Spinal cord (tissue), 10 donors: ENCODE measurements at places on chromosomes 1 and 21. TPM values are rescaled to one million over a fixed set of nuclear protein-coding genes. Genes with fewer than 3 reads are reported as not detected.

DNA sequence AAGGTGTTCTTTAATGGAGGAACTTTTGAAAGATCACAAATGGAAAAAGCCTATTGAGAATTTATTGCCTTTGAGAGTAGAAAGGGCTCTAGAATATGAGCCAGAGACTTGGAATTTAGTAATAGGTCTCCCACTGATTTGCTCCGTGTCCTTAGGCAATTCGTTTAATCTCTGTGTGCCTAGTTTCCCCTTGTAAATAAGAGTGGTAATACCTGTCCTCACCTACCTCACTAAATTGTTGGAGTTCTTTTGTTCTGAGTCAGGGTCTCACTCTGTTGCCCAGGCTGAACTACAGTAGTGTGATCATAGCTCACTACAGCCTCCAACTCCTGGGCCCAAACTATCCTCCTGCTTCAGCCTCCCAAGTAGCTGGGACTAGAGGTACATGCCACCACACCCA lies 15.0 kb upstream of the TEKT2 start:
- DNase-seq = no peak

DNA sequence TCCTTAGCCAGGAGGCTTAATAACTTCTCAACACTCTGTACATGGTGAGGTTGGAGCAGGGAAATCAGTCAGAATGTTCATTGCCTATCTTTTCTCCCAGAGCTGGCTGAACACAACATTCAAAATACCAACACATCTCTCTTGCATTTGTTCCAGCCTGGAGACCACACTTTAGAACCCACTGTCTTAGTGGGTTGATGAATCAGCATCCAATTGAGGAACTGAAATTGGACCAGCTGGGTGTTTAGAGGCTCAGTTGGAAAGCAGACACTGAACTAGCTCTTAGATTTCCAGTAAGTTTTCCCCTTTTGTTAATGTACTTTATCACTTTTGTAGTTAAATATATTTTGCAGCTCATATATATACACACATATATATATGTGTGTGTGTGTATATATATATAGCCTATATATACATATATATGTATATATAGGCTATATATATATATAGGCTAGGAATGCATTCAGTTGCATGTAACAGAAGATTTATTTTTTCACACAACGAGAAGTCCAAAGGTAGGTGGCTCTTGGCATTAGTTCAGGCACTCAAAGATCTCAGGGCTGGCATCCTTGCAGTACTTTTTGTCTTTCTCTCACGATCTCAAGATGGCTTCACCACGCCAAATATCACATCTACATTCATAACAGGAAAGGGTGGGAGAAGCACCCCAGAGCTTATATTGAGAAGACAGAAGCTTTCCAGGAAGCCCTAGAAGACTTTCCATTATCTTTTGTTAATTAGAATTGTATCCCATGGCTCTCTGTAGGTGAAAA lies 35.0 kb upstream of the HUNK start:
- DNase-seq = no peak

- DNase-seq = no peak
Observed at GRCh38 chr1:33267468-33268205, 11.3 kb downstream of the ZNF362 start.

DNA sequence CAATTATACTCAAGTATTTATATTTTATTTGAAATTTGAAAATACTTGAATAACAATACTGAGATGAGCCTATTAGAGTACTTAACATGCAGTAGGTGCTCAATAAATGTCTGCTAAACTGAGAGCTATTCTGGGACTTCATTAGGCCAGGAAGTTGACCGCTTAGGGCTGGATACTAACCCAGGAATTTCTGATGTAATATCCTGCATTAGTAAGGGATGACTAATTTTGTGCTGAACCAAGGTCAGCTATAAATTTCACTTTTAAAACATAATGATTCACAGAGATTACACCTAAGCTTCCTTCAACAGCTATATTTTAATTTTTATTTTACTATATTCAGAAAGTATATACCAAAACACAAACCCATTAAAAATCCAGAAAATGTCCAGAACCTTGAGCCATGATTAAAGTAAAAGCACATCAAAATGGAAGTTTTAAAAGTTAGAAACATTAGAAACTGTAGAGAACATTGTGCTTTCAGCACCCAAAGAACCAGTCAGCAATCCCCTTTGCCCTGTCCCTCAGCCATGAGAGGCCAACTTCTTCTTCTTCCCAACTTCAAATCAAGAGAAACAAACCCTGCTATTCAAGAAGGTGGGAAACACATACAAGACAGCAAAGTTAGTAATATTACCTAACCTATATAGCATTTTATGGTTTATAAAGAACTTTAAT lies 35.4 kb downstream of the WNT2B start:
- DNase-seq = no peak

- no peak for DNase-seq
Observed at GRCh38 chr1:178134061-178134460, 40.2 kb downstream of the RASAL2 start.

GRCh38 chr1:183365093-183365492 lies 53.1 kb downstream of the NMNAT2 start:
- DNase-seq = no peak

- no peak for DNase-seq
Observed at GRCh38 chr1:12627296-12627695, 9.3 kb upstream of the DHRS3 start.

DNA sequence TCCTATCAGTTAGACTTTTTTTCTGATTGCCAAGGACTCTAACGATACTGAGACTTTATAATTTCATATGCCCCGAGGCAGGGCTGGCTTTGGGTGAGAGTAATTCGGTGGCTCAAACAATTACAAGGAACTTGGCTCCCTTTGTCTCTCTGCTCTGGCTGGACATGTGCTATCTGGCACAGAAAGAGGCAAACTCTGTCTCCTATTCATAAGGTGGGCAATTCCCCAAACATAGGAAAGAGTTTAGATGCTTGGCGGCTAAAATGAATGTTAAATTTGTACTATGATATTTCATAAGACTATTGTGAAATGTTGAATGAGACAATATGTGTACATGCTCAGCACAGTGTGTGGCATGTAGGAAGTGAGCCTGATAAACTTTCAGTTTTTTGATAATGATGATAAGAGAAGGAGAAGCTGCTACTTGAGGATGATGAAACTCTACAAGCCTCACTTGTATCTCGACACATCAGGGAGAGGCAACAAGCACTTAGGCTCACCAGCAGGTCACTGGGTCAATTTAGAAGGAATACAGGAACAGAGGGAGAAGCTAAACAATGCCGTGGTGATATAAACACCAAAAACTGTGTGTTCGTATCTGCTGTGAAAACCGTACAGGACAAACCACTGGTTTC lies 12.6 kb upstream of the NTPCR start:
- no peak for DNase-seq

GRCh38 chr1:183159960-183160359 lies 26.1 kb upstream of the LAMC2 start:
- no peak for DNase-seq

- DNase-seq = no peak
Observed at GRCh38 chr1:212597487-212597886, 11.1 kb upstream of the ATF3 start.

DNA sequence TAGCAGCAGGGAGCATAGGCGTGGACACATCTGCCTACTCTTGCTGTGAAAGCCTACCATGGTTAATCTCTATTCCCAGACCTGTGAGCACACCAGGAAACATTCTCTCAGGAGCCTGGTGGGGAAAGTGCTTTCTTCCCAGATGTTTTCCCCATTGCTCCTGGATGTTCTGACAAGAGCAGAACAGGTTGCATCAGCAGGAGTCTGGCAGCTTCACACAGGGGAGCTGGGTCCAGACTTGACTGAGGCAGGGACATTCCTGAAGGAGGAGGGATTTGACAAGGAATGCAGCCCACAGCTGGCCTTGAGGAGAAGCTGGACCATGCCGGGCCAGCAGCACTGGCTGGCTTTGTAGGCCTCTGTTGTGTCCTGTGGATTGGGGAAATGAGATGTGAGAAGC lies 21.0 kb upstream of the ARTN start:
- DNase-seq = no peak

DNA sequence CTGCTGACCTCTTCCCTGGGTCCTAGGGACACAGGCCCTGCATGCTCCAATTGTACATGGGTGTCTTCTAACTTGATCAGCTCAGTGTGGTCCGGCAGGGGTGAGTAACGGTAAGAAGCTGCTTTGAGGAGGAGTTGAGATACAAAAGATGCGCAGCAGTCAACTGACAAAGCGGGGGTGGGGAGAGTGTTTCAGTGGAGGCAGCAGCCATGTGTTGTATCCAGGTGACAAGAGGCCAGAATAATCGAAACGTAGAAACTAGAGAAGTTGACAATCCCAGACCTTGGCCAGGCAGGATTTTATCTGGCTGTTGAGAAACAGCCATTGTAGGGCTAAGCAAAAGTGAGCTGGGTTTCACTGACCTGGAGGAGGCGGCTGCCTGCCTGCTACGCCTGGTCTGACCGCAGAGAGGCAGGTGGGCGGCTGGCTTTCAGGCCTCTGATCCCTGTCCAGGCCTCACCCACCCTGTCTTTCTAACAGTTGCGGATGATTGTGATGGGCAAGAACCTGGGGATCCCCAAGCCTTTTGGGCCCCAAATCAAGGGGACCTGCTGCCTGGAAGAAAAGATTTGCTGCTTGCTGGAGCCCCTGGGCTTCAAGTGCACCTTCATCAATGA lies 28.8 kb downstream of the PADI6 start:
- DNase-seq = no peak

DNA sequence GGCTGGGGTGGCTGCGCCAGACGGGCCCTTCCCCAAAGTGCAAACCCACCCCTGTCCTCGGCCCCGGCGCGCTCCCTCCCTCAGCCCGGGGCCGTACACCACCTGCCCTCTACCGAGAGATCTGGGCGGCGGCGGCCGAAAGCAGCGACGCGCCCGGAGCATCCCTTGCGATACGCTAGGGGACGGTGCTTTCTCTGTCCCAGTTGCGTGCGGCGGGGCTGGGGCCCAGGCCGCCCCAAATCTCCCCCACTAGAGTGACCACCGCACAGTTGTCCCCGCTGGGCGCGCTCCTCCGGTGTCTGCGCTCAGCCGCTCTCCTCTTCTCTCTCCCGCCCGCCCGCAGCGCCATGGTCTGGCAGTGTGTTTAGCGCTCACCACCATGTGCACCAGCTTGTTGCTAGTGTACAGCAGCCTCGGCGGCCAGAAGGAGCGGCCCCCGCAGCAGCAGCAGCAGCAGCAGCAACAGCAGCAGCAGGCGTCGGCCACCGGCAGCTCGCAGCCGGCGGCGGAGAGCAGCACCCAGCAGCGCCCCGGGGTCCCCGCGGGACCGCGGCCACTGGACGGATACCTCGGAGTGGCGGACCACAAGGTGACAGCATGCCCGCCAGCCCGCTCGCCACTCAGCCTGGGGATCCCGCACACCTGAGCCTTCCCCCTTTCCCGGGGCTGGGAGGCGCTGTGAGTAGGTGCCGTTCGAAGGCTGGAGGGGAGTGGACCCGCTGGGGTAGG lies 1.0 kb downstream of the ST6GALNAC5 start:
- DNase-seq = no peak

DNA sequence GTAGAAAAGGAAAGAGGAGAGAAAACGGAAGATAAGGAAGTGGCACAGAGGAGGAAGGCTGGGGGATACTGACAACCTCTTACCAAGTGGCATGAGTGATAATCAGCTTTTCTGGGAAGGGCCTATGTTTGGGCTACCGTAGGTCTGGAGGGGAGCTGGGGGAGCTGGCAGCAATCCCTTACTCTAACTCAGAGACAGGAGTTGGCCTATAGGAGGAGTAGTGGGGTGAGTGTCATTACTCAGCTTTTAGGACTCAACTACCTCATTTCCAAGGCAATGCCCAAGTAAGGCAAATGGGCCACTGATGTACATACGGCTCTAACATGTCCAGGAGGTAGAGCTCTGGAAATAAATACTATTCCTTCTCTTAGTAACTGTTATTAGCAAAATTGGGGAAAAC lies 48.7 kb upstream of the DMRTA2 start:
- DNase-seq = no peak

DNA sequence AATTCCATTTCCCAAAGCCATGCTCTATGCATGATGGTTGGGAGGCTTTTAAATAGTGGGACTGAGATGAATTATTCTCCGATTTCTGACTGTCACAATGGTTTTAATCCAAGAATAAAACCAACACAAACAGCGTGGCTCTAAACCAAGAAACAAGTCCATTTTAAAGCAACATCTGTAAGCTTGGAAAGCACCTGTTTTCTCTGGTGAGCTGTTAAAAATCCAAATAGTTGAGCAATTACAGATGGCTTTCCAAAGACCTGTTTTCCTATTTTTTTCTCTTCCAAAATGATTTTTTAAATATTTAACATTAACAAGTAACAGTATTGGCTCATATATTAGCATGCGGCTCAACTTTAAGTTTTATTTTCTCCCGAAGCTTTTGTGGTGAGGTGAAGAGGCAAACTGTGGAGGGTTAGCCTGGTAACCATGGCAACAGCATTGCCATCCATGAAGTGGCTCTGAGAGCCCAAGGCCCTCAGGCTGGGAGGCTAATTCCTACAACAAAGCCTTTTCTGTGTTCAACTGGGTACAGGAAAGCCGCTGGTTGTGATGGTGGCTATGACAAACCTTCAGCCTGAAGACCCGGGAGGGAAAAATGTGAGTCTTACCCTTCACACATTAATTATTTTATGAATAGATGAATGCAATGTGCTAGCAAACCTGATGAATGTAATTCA lies 56.7 kb upstream of the B3GALT5 start:
- DNase-seq = peak; percentile 92

- no peak for DNase-seq
Observed at GRCh38 chr1:177211231-177211630, 40.5 kb downstream of the BRINP2 start.

DNA sequence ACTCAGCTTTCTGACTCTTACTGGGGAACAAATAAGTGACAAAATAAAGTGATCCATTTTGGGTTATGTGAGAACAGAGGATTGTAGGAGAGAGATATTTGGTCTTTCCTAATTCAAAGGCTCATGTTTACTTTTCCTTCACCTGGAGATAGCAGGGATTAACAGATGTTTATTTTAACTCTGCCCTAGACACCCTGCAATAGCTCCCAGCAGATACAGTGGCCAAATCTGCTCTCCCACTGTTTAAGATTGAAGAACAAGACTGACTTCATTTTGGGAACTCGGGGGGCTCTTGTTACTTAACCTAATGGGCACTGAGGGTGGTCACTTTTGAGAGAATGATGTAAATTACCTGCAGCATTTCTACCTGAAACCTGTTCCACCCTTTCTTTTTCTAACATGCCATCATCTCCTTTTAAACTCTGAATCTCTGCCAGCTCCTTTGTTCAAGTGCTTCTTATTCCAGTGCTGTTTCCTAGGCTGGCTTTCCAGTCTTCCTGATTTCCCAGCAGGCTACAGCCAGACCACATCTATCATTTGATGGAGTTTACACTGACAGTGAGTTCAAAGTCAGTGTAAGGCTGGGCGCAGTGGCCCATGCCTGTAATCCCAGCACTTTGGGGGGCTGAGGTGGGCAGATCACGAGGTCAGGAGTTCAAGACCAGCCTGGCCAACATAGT lies 90.0 kb downstream of the SELENOF start:
- DNase-seq = peak; percentile 29

GRCh38 chr1:41758500-41758899 lies 160.2 kb downstream of the HIVEP3 start:
- DNase-seq = no peak

Gene MAB21L3
- total RNA-seq = 0.40 TPM

Gene SPATA45
- total RNA-seq = 4.7 TPM

Gene BACE2
- total RNA-seq = 33.5 TPM

Gene AGRN
- 62.8 TPM for total RNA-seq

Gene CDC20
- 11.1 TPM for total RNA-seq

Gene E2F2
- total RNA-seq = 5.8 TPM

Gene C1orf87
- total RNA-seq = 1.8 TPM

Gene CFHR3
- 0.30 TPM for total RNA-seq

Gene CCDC24
- 12.4 TPM for total RNA-seq

Gene SPRR2A
- not detected for total RNA-seq
